Activated CD4-positive, alpha-beta T cell treated with anti-CD3 and anti-CD28 coated beads, Interleukin-2, Interleukin-4, amounts not matched to agents 100 ng/mL and 50 ng/mL, durations not matched to agents 16 hours and 8 hours (primary cell): ENCODE measurements at places on chromosomes 1 and 21.

DNA sequence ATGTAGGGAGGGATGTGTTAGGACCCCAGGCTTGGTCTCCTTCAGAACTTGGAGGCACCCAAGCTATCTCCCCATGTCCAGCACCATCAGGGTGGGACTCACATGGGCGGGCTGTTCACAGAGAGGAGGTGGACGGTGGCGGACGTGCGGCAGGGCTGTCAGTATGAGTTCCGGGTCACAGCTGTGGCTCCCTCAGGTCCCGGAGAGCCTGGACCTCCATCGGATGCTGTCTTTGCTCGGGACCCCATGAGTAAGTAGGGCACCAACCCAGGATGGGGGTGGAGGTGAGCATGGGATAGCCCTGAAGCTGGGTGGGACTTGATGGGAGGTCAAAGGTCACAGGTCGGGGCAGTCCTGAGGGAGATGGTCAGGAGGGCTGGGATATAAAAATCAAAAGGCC lies 27.8 kb downstream of the IGFN1 start:
- no peak for DNase-seq

DNA sequence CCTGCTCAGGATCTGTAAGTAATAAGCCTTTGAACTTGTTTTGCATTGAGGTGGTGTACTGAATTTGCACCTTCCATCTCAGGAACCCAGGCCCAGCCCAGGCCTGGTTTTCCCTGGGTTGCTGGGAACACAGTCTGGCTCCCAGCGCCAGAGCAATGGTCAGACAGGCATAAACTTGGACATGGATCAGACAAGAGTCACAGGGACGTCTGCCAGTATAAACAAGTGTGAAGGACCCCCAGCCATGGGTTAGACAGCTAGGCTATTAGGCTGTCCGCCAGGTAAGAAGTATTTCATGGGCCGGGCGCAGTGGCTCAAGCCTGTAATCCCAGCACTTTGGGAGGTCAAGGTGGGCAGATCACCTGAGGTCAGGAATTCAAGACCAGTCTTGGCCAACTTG lies 5.5 kb downstream of the IFNLR1 start:
- DNase-seq = no peak

- DNase-seq = no peak
Measured at GRCh38 chr1:235632506-235633401, 16.8 kb downstream of the GNG4 start.

- no peak for DNase-seq
Measured at GRCh38 chr1:201503397-201504176, 3.3 kb downstream of the CSRP1 start.

DNA sequence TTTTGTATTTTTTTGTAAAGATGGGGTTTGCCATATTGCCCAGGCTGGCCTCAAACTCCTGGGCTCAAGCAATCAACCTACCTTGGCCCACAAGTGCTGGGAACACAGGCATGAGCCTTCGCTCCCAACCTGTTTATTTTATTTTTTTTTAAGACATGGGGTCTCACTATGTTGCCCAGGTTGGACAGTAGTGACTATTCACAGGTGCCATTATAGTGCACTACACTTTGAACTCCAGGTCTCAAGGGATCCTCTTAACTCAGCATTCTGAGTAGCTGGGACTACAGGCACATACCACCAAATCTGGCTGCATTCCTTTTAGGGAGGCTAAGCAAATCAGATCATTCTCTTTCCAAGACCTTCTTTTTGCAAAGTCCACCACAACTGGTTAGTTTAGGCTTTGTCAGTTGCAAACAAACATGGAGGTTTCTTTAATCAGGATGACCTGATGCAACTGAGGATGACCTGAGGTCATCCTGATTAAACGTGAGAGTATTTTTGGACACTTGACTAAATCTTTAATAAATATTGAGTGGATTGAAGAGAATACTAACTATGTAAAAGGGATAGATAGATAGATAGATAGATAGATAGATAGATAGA lies 30.0 kb upstream of the RALGPS2 start:
- DNase-seq = no peak

GRCh38 chr21:35616090-35616489 lies 444.2 kb downstream of the SETD4 start:
- DNase-seq = no peak

DNA sequence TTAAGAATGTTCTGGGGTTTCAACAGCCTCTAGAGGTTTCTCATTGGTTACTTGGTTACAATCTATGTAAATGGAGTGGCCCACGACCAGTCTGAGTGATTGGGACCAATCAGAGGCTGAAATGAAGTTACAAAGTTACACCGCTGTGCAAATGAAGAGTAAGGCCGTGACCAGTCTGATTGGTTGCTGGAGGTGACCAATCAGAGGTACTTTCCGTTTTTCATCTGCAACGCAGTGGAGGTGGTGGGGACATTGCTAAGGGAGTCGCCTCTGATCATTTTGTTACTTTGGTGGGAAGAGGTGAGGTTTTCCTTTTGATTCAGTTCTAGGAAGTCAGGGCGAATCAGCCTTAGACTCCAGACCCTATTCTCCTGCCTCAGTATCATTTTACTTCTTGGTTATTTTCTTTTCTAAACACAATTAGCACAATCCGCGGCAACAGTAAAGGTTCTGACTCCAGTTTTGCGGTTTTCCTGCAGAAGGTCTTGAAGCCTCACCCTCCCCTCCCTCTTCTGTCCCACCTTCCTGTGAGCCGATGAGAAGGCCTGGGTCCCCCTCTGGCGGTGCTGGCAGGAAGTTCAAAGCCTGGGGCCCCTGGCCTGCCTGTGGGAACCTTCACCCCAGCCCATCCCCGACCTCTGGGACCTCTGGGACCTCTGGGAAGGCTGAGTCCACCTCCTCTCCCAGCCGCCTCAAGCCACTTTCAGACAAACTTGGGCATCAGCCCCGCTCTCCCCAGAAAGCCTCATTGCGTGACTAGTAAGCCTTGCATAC lies 38.7 kb upstream of the TTC34 start:
- peak; percentile 37 for DNase-seq

- no peak for DNase-seq
Measured at GRCh38 chr1:21857840-21858670, 46.0 kb downstream of the LDLRAD2 start.

DNA sequence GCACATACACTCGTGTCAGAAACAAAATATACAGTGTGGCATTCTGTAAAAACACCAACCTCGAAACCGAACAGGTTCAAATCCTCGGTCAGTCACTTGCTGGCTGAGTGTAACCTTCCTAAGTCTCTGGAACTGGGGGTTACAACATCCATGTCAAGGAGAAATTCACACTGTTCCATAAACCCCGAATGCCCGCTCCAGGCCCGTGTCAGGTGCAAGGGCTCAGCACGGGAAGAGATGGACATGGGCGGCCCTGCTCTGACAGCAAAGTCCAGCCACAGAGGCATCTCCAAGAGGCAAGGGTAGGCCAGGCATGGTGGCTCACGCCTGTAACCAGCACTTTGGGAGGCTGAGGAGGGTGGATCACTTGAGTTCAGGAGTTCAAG lies 79.5 kb downstream of the SLC66A1 start:
- no peak for DNase-seq

GRCh38 chr1:117627546-117628130 lies 21.8 kb downstream of the TENT5C start:
- DNase-seq = no peak

DNA sequence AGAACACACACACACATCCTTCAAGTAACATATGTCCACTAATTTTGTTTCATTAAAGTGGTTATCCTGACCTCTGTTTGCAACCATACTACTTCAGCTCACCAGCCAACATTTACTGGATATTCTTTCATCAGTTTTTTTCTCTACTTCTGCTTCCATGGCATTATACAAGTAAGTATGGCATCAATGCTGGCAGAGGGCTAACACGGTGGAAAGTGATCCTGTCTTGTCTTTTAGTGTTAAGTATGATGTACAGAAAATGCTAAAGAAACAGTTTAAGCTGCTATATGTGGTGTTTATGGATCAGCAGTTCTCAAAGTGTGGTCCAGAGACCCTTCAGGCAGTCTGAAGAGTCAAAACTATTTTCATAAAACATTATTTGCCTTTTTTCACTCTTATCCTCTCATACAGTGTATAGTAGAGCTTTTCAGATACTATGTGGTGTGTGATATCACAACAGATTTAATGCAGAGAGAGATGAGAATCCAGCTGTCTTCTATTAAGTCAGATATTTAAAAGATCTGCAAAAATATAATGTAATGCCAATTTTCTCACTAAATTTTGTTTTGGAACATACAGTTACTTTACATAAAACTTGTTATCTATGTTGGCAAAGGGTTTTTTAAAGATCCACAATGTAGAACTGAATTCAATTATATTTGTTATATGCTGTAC lies 46.6 kb downstream of the FOXJ3 start:
- no peak for DNase-seq

DNA sequence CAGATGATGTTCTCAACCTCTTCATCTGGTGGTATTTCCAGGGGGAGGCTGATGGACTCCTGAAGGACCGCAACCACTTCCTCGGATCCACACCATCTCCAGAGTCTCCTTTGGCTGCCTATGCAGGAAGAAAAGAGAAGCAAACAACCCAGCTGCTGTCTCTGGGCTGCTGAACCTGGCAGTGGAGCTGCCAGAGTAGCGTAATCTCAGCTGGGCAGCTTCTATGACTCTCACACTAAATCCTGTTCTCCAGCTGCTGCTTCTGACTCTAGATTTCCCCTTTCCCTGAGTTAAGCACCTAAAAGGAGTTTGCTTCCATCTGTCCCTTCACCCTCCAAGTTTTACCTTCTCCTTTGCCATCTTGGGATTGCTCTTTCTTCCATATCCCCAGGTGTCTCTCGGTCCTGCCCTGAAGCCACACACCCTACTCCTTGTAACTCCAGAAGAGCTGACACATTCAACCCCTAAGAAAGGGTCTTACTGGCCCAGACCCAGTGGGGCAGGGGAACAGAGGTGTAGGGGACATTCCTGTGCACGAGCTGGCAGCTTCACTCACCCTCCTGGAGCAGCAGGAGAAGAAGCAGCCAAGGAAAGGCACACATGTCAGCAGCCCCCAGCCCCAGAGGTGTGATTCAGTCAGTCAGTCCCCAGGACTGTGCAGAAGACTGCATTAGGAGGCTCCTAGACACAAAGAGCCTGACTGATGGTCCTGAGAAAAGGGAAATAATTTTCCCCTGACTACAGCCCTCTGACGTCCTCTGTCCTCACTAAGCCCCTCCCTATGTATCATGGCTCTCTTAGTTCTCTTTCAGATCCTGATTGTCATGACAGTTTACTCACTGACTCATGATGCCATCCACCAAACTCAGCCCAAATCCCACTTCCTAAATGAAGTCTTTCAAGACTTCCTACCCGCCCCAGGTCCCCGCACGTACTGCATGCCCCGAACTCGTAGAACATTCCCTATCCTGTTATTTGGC lies at the start of gene SLAMF9:
Gene SLAMF9, minus strand, starts transcription at position 702 of the 980 bp plus-strand sequence. Its CDS starts 100 bp downstream, at position 602.
- no peak for DNase-seq

GRCh38 chr21:43872531-43873197 lies 7.6 kb downstream of the AGPAT3 start:
- no peak for DNase-seq

DNA sequence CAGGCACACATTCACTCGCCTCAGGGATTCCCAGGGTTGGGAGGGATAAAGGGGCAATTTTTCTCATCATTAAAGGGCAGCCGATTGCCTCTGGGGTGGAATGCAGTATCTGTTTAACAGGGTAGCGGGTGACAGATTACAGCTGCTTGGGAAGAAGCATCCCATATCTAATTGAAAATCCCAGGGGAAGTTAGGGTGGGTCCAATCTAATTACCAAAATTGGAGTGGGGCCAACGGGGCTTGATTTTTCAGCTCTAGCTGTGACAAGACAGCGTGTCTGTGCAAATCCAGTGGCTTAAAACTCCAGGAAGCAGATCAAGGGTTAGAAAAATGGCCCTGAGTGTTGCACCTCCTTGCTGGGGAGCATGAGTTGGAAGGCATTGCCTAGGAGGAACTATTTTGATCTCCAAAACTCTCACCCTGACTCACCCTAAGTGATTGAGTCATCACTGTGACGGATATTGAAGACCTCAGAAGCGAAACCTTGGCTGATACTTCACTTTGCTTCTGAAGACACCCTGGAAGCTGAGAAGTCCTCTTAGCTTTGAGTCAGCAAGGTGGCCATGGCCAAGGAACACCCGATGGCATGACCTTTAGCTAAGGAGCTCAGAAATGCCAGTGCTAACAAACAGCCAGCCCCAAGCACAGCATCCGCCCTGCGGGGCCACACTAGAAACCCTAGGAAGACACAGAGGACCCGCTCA lies 46.0 kb downstream of the GRHL3 start:
- peak; percentile 86 for DNase-seq

DNA sequence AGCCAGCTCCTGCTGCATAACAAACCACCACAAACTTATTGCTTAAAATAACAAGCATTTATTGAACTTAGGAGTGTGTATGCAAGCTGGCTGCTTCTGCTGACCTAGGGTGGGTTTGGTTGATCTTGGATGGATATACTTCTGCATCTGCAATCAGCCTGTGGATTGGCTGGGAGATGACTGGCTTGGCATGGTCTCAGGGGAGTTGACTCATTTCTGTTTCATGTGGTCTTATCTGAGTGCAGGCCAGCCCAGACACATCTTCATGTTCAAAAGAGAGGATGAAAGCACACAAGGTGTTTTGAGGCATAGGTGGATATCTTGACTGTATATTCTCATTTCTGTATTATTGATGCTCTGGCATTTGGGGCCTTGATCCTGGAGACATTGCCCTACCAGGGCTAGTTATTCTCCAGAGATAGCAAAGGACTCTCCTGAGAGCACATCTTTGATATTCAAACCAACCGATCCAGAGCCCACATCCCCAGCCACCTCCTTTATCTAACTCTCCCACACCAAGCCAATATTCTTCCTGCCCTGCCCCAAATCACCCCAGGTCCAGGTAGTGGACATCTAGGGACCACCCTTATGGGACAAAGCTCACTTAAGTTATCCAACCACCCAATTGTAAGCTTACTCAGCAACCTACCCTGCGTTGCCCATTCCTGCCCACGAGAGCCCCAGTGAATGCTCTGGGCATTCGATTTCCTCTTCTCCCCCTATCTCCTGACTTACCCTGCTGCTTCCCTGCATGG lies 350.8 kb downstream of the PTPRU start:
- no peak for DNase-seq

DNA sequence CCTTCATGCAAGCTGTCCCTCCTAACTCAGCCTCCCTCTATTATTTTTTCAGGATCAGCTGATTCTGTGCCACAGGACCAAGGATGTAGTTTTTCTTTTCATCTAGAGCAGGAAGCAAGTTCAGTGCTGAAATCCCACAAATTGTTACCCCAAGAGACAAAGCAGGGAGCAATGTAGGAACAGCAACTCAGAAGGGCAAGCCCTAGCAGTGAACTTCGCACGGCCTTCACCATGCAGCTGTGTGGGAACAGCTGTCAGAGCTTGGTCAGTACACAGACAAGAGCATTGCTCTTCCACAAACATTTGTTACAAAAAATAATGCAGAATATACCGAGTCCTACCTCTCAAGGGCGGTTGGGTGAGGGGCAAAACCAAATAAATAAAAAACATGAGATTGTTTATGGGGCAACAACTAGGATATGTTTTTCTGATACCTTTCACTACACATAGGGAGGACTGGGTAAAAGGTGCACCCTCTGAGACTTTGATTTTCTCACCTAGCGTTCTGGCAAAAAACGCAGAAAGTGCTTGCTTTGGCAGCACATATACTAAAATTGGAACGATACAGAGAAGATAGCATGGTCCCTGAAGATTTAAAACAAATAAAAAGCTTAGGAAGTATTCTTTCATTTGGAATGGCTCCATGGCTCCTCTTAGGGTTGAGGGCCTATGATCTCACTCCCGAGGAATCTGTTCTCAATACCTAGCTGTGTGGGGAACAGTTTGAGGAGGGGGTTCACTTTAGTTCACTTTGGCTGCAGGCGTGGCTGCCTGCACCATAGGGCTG lies 37.1 kb upstream of the ANGPTL7 start:
- DNase-seq = no peak
